ENCODE measurements at places on chromosomes 7 and 10.

- no peak for DNase-seq
Measured at GRCh38 chr10:110212119-110213006, 5.0 kb downstream of the MXI1 start.

DNA sequence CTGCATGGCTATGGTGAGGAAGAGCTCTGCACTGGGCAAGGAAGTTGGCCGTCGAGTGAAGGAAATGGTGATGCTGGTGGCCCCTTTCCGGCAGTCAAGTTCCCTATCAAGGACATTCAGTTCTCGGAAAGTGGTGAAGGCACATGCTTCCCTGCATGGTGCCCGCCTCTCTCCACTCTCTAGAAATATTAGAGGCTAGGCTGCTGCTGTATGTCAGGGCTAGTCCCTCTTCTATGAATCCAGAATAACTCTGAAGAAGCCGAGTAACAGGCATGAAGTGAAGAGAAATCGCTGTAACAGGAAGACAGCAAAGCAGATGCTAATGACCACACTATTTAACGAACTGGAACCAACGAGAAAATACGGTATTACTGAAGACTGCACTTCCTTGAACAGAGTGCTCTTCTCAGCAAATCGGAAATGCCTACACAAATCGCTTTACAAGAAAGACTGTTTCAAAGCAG lies 5.4 kb downstream of the IDI1 start:
- no peak for DNase-seq

GRCh38 chr7:55545496-55545895 lies 26.8 kb downstream of the VOPP1 start:
- DNase-seq = no peak

- no peak for DNase-seq
Measured at GRCh38 chr10:30598105-30598776, 31.3 kb downstream of the LYZL2 start.

GRCh38 chr7:111841596-111842205 lies 279.4 kb upstream of the IMMP2L start:
- DNase-seq = no peak

GRCh38 chr10:6743291-6743849 lies 163.3 kb upstream of the PRKCQ start:
- DNase-seq = no peak

DNA sequence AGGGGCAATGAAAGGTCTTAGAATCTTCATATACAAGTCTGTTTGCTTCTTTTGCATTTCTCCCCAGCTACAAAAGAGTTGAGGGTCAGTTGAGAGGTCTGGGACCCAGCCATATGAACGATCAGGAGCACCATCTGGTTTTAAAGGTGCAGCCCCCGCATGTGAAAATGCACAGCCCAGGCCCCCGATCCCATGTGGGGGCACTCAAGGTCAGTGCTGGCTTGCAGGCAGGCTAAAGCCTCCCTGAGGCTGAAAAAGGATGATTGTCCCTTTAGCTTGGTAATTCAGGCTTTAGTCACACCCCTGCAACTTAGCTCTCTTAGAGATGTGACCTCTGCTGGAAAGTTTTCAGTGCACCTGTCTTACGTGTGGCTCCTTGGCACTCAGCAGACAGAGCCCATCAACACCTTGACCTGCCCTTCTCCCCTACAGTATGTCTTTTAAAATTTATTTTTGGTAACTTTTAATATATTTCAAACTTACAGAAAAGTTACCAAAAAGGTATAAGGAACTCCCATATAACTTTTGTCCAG lies 80.1 kb upstream of the PDCD4 start:
- no peak for DNase-seq

DNA sequence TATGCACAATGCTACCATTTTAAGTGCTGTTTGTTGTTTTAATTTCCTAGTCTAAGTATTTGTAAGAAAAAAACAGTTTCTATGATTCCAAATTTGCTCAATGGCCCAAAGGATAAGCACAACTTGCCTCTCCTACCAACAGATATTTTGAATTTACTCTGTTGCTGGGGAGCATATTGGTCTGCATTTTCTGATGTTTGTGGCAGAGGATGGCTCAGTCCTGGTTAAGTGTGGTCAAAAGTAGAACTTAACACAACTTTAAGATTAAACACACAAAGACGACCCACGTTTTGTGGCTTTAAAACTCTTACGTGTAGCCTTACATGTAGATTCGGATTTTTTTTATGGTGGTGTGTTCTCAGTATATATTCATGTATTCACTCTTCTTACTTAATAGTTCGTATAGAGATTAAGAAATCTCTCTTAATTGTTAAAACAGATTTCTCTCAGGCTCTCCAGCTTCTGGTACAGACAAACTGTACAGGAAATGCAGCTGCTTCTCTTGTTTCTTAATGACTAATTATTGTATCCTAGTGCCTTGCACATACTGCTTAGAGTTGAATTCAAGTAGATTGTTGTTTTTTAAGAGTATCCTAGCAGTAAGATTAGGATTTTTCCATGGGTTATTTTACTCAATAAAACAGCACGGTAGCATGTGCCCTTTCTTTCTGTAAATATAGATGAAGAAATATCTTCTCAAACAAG lies 86.2 kb downstream of the GPR85 start:
- no peak for DNase-seq

DNA sequence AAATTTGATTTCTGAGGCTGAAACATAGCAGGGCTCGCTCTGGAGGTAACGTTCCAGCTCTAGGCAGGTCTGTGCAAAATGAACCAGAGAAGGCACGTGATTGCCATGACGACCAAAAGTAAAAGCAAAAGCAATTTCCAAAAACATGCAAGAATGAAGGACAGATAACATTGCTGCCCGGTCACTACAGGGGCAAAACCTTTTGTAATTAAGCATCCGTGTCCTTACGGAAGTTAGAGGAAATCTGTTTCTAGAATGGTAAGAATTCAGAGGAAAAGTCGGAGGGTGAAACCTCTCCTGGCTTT lies 2.9 kb downstream of the KLF6 start:
- DNase-seq = no peak

DNA sequence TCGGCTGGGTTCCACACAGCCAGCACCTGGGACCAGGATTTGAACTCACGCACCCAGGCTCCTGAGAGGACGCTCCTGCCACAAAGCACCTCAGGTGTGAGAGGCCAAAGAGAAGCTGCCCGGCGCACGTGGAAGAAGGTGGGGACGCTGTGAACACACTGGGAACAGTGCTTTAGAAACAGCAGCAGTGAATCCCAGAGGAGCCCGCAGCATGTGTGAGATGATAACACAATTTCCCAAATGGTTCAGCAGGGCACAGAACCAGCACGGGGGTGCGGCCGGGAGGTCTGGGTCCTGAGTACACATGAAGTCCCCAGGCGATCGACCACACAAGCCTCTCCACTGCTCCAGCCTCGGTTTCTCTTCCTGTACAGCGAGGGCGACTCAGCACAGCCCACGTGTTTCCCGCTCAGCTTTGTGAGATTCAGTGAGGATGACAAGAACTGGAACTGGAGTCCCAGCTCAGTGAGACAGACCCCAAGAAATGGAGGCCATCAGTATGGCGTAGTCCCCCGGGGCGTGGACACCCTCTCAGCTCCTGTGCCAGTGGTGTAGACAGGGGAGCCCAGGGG lies 188.3 kb downstream of the MAD1L1 start:
- peak; percentile 86 for DNase-seq

DNA sequence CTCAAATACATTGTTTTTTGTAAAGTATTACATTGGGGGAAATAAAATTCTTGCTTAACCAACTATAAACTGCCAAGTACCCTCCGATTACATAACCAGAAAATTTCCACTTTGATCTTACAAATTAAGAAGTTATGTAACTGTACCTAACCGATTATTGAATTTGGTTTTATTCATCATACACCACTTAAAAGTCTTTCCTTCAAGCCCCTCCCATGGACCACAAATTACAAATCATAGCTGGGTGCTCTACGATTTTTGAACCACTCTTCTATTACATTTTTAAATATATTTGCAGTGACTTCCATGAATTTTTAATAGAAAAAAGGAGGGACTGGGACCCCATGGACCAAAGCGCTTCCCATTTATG lies 630 bp downstream of the ZNF680 start:
- no peak for DNase-seq

DNA sequence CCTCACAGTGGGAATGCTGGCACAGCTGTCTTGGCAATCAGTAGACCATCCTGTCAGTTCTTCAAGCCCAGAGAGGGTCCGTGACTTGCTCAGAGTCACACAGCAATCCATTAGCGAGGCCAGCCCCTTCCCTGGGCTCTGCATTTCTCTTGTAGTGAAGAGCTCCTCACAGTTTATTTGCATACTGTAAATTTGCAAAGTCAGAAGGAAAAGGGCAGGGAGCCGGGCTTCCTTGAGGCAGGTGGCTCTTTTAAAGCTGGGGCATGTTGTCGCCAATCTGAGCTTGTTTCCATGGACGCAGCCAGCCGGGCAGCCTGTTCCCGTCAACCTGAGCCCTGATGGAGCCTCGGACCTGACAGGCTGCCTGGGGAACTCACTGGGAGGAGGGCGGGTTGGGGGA lies 123.4 kb downstream of the CUX1 start:
- DNase-seq = no peak

- no peak for DNase-seq
Measured at GRCh38 chr7:108266035-108266434, 135.9 kb upstream of the LAMB4 start.

GRCh38 chr7:29197916-29198315 lies 3.3 kb downstream of the CHN2 start:
- no peak for DNase-seq

DNA sequence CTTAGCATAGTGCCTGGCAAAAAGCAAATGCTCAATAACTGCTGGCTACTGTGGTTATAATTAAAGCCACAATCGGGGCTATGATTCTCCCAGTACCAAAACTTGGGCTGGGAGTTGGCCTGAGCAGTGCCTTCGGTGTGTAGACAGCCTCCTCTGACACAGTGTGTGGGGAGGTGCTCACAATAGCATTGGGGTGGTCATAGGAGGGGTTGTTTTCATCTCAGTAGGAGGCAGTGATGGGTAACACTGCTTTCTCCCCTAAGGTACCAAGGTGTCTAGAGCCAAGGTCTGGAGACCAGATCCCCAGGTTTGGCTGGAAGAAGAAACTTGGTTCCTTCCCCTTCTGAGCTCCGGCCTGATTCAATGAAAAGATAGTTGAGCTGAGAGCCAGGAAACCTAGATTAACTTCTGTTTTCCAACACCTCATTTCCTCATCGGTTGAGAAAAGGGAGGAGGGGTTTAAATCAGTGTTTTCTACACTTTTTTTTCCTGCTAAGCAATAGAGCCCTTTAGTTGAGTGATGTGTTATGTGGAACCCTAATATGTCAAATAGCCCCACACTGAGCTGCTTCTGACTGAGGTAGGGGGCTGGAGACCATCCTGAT lies 68.2 kb downstream of the LRMDA start:
- no peak for DNase-seq

GRCh38 chr10:129993621-129994020 lies 29.5 kb upstream of the EBF3 start:
- no peak for DNase-seq

- DNase-seq = no peak
Measured at GRCh38 chr10:69186524-69186923, 6.5 kb downstream of the SUPV3L1 start.

DNA sequence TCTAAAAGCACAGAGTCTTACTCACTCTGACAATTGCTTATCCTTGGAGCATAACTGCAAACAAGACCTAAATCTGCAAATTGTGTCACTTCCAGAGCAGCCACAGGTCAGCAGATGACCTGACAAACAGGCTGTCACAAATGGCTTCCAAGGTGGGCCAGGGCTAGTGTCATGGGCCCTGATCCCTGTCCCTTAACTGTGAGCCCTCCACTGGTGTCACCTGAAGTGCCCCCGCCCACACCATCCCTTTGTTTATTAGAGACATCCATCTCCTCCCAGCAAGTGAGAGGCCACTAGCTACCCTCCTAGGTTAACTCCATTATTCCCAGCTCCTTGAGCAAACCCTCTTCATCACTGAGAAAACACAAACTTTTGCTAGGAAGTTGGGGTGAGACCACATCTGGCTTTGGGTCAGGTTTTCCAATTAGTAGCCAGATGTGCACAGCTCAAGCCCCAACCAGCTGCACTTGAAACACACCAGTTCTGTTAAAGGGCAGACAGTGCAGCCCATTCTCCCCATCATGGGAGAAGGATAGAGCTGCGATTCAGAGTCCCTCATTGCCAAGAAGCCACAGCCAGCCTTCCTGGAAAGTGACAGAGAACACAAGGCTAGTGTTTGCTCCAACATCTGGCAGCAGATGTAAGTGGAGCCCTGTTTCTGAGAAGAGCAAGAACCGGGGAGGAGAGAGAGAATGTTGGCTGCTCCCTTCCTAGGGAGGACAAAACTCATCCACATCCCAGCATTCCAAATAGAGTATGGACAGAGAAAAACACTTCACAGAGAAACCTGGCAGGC lies 75.7 kb upstream of the NANOS1 start:
- peak; percentile 57 for DNase-seq

- DNase-seq = no peak
Measured at GRCh38 chr7:26200038-26200443, 505 bp downstream of the HNRNPA2B1 start.

- DNase-seq = no peak
Measured at GRCh38 chr7:43844662-43845061, 24.7 kb downstream of the MRPS24 start.

DNA sequence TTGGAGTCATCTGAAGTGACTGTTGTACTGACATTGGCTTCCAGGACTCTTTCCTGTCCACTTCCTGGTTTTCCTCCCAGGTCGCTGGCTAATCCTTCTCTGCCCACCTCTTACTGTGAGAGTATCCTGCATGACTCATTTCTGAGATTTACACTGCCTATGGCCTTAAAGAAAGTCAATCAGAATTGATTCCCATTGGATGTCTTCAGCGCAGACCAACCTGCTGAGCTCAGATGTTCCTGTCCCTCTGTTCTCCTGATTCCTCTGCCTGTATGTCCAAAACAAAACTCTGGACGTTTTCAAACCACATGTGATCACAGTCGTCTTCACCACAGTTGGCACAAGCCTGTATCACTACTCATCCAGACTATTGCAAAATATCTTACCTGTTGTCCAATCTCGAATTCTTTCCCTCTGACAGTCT lies 262.1 kb downstream of the CREB5 start:
- DNase-seq = no peak

GRCh38 chr7:116674508-116675173 lies 2.6 kb downstream of the MET start:
- no peak for DNase-seq

DNA sequence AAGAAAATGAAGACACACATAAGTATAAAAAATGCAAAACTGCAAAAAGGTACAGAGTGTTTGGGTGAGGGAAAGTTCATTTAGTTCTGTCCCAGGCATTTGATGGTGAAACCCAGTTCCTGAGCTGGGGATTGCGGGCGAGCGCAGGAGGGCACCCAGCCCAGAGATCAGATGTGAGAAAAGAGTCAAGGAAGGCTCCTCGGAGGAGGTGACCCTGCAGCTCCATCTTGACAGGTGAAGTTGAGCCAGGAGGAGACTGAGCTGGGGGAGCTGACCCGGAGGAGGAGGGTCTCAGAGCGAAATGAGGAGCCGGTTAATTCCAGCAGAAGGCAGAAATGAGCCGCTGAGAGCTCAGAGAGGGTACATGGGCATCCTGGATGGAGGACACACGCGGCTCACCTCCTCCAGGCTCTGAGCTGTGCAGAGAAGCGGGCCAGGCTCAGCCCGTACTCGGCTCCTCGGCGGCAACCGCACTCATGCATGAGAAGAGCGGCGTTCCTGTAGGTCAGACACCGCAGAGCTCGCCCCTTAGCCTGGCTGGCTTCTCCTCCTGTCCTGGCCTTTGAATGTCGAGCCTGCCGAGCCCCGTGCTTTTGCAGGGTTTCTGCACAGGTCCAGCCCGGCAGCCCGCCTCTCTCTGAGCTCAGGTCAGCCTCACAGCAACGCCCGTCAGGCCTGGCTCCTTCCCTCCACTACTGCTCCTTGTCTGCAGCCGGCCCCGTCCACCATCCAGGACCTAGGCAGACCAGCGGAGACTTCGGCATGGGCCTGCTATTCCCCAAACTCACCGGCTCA lies 9.5 kb upstream of the RAMP3 start:
- no peak for DNase-seq
